Sigmoid colon (tissue), 7 donors: ENCODE measurements at places on chromosomes 6 and 20.

- DNase-seq: peak; percentile 36
Measured at GRCh38 chr20:32959351-32960221, 44.6 kb downstream of the SUN5 start.

- no peak for DNase-seq
Measured at GRCh38 chr6:164072240-164072666, 657.7 kb downstream of the QKI start.

DNA sequence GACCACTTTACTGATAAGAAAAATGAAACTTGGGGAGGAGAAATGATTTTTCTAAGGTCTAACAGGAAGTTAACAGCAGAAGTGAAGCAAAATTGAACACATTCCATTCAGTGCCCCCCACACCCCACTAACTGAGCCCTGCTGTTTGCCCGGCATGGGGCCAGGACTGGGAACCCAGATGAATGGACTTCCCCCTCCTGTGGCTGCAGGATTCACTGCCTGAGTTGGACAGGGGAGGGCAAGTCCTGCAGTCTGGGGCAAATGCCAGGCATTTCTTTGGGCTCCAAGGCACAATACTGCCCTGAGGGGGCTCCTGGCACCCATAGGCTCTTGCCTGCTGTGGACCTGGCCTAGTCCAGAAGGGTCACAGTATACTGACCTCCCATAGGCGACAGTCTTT lies 28.3 kb downstream of the FYN start:
- DNase-seq: no peak

GRCh38 chr6:12962529-12962928 lies 246.0 kb downstream of the PHACTR1 start:
- no peak for DNase-seq

DNA sequence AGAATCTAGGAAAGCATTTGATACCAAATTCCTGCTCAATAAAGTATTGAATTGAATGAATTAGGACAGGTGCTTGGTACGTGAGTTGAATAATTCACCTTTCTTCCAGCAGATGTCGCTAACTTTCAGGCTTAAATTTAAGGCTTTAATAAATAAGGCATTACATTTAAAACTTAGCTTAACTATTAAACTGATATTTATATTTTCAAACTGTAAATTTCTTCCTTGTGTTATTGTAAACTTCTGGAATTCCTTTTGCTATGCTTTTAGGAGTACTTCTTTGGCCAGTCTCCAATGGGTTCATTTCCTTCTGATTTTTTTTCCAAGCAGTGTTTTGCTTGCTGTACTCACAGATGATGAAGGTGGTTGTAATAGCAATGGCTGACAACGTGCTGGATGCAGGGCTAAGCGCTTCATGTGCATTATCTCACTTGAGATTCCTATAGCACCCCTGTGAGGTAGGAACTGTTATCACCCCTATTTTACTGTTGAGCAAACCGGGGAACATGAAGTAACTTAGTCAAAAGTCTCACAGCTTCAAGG lies 71.3 kb upstream of the SLC2A12 start:
- DNase-seq: no peak

GRCh38 chr6:165220045-165220444 lies 89.4 kb downstream of the C6orf118 start:
- no peak for DNase-seq

DNA sequence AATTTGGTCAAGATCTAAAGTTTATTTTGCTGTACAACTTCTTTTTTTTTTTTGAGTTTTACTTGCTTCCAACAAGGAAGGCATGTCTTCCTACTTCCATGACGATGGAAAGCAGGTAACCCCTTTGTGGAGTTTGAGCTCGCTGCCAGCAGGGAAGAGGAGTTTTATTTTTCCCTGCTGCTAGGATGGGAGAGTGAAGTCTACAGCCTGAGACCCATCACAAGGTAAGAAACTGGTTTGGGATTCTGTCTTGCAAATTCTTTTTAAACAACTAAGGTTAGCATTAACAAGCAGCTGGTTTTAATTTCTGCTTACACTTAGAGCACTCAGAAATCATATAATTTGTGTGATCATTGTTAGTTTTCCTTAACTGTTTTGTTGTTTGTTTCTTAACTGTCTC lies 108.0 kb upstream of the MAP3K4 start:
- DNase-seq: no peak

GRCh38 chr6:146551545-146551944 lies 7.9 kb downstream of the RAB32 start:
- no peak for DNase-seq

GRCh38 chr20:59385480-59385879 lies 85.1 kb downstream of the EDN3 start:
- DNase-seq: no peak

DNA sequence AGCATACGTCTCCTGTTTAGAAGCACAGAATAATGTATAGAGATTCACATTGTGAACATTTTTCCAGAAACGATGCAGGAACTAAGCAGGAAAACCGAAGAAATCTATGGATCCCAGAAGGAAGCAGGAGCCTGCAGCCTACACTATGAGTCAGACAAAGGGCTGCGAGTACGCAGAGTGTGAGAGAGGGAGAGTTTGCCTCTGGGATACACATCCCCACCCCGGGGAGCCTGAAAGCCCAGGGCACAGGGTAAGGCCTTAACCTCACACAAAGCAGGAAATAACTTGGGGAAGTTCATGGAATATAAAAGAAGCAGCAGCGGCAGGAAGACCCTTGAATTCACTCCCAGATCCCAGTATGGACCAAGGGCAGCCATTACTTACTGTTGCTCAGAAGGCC lies 842.1 kb upstream of the MANEA start:
- no peak for DNase-seq

GRCh38 chr6:1615151-1615852 lies 5.6 kb downstream of the FOXC1 start:
- no peak for DNase-seq

DNA sequence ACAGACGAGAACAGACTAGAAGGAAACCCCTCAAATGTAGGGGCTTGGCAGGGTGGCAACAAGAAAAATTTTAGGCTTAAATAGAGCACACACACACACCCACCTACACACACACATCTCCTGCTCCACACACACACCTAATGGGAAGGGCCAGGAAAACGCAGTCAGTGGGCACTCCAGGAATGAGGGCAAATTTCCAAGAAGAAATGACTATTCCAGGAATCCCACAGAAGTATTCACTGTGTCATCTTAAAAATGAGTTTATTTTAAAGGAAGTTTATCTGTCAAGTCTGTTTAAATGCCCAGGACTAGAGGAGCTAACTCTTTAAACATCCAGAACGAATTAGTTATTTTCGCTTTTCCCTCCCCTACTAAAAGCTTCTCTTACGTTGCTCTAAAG lies 13.0 kb downstream of the ALDH8A1 start:
- no peak for DNase-seq

GRCh38 chr20:49282584-49283171 lies 4.8 kb upstream of the ZNFX1 start:
- DNase-seq: no peak

DNA sequence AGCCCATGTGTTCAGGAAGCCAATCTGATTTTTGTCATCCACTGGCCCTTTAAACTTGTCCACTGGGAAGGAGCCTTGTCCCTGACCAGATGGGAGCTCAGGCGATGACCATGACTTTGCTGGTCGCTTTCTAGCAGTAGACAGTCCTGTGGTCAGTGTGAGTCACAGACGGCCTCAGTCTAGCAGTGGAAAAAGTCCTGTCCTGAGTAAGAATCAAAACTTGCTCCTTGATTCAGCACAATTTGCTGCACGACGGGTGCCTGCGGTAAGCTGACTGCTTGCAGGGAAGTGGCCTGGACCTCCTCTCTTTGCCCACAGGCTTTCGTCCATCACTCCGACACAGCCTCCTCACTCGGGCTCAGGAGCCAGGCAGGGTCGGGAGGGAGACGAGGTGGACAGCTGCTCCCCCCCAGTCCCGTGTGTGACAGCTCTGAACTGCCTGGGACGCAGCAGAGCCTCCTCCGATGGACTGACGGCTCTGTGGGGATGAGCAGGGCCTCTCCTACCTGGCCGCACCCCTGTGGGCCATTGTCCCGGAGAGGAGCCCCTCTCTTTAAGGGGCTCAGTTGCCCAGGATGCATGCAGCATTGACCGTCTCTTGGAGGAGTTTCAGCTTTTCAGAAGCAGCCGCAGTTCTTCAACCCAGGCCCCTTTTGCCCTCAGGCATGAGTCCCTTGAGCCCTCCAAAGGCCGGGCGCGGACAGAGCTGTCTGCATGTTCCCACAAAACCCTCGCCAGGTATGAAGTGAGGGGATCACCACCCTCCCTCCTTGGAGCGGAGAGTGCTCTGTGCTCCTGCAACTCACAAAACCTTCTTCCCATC lies 209.2 kb downstream of the ANKRD60 start:
- no peak for DNase-seq

- DNase-seq: no peak
Measured at GRCh38 chr6:86937219-86938079, at the start of gene HTR1E. Gene HTR1E (plus strand): TSS chr6:86937528. CDS start chr6:87015335, 77,807 bp downstream.

- DNase-seq: no peak
Measured at GRCh38 chr6:134318236-134318973, 493 bp upstream of the SGK1 start.

- no peak for DNase-seq
Measured at GRCh38 chr6:135158397-135158796, 22.7 kb upstream of the MYB start.

GRCh38 chr6:65938000-65938399 lies 231.0 kb upstream of the EYS start:
- no peak for DNase-seq

DNA sequence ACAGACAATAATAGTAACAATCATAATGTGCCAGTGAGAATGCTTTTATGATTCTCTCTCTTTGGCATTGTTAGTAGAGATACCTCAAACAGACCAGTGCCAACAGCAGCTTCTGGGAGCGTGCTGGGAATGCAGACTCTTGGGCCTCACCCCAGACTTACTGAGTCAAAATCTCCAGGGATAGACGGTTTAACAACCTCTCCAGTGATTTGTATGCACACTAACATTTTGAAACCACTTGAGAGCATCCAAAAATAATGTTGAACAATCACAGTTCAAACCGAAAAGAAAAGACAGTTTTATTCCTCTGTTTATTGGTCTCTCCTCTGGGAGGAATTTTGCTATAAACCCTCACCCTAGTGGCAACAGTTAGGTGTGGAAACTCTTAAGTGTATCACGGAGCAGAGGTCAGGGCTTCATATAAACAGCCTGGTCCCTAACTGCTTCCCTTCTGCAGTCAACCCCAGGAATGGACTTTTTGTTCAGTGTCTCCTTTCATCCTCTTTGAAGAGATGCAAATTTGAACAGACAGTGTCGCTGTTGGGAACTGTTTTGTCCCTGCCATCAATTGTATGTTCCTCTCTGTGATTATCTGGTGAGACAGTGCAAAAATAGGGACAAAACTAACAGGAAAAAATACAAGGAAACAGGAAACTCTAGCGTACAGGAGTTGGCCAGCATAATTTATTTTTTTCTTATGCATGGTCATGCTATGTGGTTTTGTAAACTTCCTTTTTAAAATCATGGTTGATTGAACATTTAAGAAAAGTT lies 162.4 kb upstream of the BTBD3 start:
- DNase-seq: peak; percentile 64

DNA sequence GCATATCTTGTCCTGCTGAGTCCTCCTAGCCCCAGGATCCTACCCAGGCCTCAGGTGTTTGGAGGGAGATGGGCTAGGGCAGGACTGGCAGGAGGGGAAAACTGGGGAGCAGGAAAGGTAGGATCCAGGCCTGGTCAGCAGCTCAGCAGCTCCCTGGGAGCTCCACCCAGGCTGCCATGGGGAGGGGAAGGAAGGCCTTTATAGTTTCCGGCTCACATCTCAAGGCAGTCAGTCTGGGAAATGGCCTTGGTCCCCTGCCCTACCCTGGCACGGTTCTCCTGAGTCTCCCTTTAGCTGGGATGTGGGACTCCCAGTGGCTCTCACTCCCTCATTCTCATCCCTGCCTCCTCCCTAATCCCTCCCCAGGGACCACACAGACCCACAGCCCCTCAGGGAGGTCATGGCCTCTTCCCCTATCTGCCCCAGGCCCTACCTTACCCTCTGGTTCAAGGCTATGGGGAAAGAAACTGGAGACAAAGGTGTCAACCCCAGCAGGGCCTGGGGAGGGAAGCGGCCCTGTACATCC lies 1.6 kb downstream of the SLC44A4 start:
- no peak for DNase-seq

DNA sequence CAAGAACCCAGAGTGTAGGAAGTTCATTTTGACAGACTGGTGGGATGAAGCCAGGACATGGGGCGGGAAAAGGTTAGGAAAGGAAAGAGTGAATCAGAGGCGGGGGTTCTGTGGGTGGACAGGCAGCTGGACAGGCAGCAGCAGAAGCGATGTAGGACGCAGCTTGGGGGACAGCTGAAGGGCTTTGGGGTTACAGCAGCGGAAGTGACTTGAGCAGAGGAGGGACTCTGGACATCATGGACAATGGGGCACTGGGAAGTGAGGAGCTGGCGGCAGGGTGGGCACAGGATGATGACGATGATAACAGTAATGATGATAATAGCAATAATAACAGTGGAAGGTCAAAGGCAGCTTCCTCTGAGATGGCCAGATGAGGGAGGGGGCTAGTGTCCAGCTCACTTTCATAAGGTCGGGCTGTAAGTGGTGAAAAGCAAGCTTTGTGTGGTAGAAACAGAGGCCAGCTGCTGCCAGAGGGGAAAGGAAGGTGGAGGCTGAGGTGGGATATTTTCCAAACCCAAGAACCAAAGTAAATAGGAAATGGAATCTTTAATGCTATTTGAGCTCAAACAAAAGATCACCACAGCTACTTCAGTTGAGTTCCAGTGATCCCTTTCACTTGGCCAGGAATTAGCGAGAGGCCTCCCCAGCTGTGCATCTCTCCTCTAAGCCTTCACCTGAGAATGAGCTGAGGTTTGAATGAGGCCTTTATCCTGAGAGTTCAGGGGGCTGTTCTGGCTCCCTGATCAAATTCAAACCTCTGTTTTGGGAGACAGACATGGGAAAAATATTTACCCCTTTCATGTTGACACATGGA lies 433.5 kb downstream of the DHX35 start:
- DNase-seq: no peak

DNA sequence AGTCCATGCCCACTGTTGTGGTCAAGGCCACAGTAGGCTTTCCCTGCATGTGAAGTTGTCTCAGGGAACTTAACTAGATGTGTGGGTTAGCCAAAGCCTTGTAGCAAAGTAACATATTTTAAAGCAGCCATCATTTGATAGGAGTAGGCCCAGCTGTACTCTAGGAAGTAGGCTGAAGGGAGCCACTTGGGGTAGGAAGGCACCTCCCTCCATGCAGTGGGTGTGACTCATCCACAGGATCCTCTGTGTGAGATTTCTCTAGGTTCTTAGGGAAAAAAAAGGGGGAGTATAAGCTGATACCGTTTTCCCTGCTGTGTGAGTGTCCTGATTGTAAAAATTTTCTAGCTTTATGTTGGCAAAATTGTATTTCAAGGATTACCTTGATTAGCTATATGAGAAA lies 44.7 kb downstream of the VAPB start:
- no peak for DNase-seq

- no peak for DNase-seq
Measured at GRCh38 chr6:146887447-146888077, 288.8 kb downstream of the ADGB start.
